ENCODE measurements at places on chromosomes 11 and 22.

DNA sequence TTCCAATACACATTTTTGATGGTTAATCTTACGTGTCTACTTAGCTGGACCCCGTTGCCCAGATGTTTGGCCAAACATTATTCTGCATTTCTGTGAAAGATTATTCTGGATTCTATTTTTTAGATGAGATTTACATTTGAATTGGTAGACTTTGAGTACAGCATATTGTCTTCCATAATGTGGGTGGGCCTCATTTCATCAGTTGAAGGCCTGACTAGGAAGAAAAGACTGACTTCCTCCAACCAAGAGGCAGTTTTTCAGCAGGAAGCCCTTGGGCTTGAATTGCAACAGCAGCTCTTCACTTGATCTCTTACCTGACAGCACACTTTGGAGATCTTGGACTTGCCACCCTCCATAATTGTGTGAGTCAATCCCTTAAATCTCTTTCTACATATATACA is 58.7 kb downstream of the FDX1 start:
- DNase-seq, result no peak

DNA sequence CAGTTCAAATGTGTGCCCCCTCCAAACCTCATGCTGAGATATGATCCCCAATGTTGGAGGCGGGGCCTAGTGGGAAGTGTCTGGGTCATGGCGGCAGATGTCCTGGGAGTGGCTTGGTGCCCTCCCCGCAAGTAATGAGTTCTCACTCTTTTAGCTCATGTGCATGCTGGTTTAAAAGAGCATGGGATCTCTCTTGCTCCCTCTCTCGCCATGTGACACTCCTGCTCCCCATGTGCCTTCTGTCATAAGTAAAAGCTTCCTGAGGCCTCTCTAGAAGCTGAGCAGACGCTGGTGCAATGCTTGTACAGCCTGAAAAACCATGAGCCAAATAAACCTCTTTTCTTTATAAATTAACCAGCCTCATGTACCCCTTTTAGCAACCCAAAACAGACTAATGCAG is 98.8 kb downstream of the SGSM3 start:
- no peak for DNase-seq

DNA sequence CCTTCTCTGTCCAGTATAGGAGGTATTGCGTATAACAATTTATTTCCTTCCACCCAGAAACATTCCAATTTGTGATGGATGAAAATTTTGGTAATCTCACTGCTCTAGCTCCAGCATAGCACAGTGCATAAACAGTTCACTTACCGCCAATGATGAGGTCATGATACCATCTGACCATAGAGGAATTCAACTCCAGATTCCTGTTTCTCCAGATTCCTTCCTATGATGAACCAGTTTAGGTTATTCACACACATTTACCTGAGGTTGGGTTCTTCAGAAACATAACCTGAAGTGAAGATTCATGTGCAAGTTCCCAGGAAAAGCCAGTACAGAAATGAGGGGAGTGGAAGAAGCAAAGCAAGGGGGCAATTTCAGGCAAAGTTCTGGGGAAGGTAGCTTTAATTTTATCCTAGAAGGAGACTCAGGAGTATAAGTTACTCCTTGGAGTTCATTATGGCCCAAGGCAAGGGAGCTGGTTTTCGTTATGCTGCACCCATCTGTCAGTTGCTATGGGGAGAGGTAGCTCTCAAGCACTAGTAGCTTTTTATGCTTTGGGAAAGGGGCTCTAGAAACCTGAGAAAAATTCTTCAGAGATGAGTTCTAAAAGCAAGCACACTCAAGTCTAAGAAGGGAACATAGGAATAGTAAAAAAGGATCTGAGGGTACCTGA is 121.6 kb downstream of the CASP12 start:
- DNase-seq, result no peak

DNA sequence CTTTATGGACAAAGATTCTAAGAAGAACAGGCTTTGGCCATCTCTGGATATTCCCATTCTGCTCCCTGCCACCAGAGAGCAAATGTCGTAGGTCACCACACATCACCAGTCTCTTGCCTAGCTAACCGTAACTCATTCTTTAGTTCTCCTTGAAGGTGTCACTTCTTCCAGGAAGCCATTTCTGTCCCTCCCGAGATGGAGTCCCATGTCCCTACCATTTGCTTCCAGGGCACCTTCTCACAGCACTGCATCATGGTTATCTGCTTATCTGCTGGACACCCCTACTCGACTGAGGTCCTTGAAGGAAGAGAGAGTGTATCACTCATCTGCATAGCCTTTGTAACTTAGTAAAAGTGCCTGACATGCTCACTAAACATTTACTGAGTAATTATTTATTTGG is 47.6 kb downstream of the FAM83F start:
- DNase-seq, result no peak

DNA sequence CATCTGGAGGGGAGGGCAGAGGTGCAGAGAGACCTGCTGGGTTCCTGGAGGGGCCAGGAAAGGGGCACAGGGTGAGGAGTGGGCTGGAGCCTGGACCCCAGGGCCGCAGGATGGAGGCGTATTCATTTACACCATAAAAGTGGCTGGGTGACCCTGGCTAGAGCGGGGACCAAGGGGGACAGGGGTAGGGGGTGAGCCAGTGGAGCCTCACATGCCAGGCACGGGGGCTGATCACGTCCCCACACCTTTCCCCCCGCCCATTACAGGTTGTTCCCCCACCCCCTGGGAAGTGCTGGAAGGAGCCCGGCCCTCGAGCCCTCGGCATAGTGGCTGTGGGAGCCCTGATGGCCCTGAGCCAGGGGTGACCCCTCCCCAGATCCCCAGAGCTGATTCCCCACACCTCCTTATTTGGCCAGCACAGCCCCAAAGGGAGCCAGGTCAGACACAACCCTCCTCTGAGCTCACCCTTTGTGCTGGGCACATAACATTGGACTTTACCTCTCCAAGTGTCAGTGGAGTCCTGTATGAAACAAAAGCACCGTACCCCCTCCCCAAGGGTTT is 781 bp downstream of the TCIRG1 start:
- no peak for DNase-seq

GRCh38 chr22:17957693-17958092 is 66.7 kb downstream of the MICAL3 start:
- DNase-seq, result no peak

GRCh38 chr11:111168871-111169270 is 76.7 kb upstream of the POU2AF2 start:
- no peak for DNase-seq

DNA sequence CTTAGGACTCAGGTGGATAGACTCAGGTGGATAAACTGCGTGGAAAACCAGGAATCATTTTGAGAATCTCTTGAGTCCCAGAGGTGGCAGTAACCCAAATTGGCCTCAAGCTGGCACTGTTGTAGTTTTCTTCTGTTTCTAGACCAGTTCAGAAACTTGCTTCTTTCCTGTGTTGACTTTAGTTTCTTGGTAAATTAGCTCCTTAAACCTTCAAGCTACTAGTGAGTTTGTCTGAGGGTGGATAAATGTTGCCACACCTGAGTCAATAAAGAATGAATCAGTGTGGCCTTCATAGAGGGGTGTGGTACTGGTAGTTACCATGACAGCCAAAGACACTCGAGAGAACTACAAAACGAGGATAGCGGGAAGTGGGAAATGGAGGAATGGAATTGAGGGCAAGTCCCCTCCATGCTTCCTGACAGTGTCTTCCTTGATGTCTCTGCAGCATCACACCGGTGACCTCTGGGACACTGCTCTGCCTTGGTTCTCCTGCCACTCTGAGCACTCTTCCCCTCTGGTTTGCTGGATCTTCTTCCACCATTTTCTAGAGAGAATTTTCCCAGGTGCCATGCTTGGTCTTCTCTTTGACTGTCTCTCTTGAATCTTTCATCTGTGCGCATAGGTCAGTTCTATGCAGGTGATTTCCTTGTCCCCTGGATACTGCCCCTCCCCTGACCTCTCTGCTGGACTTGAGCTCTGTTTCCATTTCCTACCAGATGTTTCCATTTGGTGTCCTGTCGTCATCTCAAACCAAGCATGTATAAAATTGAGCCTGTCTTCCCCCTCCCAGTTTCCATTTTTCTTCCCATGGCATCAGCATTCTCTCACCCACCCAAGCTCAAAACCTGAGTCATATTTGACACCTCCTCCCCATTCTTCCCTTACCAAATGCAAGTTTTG is 7.2 kb downstream of the POLD4 start:
- DNase-seq, result no peak

- DNase-seq, result no peak
Observed at GRCh38 chr11:125293596-125293995, 129.0 kb downstream of the PKNOX2 start.
